HTR-8/SVneo (cell line): ENCODE measurements at places on chromosomes 16 and 17.

DNA sequence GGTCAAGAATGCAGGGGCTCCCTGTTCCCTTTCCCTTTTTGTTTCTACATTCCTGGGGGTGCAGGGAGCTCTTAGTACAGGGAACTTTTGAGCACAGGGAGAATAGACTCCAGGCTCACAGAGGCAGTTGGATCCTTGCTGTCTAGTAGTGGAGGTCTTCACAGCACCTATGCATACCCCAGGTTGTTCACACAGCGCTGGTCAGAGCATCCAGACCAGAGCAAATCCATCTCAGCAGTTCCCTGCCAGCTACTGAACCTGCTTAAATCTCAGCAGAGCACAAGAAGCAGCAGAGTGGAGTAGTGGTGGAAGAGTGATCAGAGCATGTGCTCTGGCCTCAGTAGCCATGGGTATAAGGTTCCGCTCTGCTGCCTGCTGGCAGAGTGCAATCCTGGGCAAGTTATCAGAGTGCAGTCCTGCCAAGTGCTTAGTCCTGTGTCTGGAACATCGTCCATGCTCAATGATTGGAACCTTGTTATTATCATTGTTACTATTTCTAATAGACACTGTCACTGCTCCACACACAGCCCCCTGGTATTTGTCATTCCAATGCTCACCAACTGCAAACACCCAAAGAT, 220.4 kb downstream of the CBLN1 start:
- DNase-seq = no peak

DNA sequence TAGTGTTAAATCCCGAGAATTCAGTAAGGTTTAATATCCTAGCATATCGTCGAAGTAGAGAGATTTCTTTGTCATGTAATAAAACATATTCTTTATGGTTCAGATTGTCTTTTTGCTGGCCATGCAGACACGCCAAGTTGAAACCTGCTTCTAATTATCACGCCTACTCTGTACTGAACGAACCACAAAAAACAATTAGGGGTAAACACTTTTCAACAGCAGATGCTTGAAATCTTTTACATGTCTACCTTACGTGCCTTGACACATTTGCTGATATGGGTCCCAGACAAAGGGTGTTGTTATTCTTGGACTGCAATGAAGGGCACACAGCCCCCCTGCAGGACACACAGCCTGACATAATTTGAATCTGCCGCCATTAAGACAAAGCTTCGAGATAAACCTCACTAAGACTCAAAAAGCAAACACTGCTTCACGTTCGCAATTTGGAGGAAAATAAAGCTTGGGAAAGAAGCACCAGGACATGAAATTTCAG, 13.3 kb downstream of the WIPI1 start:
- no peak for DNase-seq

DNA sequence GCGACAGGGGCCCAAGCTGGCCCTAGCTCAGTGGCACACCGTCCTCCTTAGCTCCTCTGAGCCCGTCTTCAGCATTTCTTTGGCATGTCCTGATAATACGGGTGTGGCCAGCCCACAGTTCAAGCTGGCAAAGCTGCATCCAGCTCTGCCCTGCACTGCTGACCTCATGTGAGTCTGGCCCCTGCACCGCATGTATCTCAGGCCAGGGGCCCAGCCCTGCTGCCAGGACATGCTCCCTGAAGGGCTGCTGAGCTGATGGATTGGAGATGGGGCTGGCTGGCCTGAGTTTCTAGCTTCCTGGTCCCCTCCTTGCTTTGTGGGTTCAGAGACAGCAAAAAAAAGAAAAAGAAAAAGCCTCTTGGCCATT, 2.4 kb downstream of the DOC2B start:
- DNase-seq = no peak

- no peak for DNase-seq
Observed at GRCh38 chr17:8693328-8693727, 51.3 kb downstream of the CCDC42 start.

DNA sequence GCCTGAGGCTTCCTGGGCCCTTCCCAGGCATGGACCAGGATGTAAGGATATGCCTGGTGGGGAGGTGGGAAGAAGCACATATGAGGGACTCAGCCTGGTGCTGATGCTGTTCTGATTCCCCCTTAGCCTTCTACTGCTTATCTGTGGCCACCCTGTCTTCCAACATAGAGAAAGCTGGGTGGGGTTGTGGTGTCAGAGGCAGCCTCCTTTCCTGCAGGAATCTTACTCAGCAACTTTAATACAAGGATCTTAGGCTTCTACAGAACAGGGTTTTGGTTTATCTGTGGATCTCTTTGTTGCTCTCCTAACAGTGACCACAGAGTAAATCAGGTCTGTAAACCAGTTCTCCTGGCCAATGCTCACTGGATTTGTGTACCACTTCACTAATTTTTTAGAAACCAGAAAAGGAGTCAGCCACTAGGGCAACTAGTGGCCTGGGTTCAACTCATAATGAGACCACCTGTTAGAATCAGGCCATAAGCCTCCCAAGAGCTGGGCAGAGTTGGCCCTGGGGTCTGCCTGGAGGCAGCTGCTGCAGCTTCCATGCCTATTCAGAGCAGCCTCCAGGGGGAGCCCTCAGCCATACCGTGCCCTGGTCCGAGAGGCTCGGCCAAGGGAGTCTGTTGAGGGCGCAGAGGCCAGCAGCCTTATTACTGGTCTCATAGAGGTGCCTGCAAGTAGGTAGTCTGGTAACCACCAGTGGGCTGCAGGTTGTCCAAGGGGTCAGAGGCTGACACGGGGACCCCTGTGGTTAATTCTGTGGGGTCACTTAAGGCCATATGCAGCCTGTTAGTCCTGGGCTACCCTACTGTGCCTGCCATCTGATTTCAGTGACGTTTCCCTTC, 7.1 kb downstream of the HAS3 start:
- peak; percentile 71 for DNase-seq

DNA sequence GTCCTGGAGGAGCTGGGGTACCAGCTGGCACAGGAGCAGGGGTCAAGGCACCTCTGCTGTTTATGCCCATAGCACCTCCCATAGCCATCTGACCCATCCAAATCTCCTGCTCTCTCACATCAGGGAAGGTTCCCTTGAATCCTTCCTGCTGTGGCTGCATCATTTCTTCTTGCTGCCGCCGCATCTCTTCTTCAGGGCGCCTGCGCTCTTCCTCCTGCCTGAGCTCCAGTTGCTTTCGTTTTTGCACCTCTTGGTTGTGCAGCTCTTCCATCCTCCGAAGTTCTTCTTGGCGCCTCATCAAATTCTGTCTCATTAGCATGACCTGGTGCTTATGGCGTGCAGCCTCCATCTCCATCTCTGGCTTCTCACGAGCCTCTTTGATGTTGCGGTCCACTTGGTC, 2.0 kb upstream of the NOB1 start:
- no peak for DNase-seq

- DNase-seq = no peak
Observed at GRCh38 chr17:8953156-8953885, 12.2 kb downstream of the PIK3R5 start.

DNA sequence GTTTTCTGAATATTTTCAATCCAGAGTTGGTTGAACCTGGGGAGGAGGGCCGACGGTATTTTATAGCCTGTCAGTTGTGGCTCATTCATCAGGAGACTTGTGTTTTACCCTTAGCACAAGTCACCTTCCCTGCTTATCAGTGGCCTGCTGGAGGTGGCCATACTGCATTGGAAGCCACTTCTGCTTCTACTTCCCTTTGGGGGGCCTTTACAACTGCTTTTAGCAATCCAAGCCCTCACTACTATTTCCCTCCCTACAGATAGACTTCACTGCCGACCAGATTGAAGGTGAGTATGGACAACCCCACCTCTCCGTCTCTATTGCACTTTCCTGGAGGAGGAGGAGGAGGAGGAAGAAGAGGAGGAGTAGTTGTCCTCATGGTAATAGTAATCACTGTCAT, 4.4 kb downstream of the MYL4 start:
- DNase-seq = no peak

DNA sequence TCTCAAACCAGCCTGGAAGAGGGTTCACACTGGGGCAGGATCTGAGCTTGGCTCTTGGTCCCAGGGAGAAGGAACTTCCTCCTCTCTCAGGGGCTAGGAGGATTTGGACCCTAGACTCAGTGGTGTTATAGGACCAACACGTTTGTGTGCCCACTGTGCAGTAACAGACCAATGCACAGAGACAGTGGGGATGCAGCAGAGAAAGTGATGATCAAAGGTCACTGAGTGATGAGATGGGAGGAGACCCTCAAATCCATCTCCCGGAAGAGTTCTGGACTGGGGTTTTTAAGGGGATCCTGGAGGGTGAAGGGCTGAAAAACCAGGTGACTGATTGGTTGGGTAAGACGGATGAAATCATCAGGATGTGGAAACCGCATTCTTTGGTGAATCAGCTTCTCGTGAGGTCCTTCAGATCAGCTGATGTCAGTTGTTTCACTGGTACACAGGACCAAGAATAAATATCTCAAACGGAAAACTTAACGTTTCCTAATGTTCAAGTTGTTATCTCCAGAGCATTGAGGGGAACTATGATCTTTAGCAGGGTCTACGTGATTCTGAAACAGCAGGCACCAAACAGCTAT, 3.3 kb upstream of the VAC14 start:
- DNase-seq = peak; percentile 51

- DNase-seq = no peak
Observed at GRCh38 chr17:1997927-1998742, 27.0 kb downstream of the RTN4RL1 start.

DNA sequence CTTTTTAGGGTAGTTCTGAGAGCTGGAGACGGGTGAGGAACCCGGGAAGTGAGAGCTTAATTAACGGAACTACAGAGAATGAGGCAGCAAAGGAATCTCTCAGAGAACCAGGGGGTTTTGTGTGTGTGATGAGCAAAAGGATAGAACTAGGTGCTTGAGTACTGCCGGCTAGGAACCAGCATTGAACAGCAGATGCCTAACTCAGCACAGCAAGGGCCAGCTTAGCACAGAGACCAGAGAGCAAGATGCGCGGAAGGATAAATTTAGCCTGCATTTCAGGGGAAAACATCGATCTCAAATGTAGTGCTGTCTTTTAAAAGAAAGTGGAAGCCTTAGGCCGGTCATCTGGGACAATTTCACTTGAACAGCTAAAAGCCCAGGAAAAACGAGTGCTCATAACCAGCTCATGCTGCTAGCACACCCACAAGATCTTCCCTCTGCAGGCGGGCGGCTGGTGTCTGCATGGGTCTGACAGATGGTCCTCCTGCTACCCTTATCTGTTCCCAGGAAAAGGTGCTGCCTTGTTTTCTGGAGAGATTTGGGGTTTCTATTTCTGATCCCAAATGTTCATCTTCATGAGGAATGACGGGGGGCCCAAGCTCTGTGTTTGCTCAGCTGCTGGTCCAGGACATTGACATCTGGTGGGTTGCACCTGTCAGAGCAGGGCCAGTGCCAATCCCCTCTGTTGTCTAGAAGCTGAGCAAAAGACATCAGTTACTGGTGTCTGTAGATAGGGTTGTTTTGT, 103.9 kb downstream of the SOCS1 start:
- DNase-seq = no peak

DNA sequence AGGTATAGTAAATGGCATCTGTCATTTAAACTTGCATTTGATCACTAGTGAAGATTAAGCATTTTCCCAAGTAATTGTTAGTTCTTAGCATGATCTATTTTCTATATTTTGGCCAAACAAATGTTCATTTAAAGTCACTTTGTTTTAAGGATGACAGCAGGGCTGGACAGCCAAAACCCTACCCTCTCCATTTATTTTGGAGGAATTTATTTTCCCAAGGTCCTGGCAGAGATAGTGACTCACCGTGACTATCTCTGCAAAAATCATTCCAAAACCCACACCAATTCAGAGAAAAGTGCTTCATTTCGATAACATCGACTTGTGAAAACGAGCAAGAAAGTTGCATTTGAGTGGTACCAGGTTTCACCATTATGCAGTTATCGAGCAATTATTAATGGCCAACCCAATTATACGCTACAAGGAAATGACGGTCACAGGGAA, 665 bp upstream of the AKAP1 start:
- DNase-seq = peak; percentile 28

- no peak for DNase-seq
Observed at GRCh38 chr17:5325851-5326250, 43.8 kb downstream of the RABEP1 start.

- DNase-seq = no peak
Observed at GRCh38 chr17:2379489-2380225, 21.2 kb downstream of the MNT start.

- DNase-seq = no peak
Observed at GRCh38 chr17:21072745-21073197, 30.0 kb upstream of the USP22 start.

DNA sequence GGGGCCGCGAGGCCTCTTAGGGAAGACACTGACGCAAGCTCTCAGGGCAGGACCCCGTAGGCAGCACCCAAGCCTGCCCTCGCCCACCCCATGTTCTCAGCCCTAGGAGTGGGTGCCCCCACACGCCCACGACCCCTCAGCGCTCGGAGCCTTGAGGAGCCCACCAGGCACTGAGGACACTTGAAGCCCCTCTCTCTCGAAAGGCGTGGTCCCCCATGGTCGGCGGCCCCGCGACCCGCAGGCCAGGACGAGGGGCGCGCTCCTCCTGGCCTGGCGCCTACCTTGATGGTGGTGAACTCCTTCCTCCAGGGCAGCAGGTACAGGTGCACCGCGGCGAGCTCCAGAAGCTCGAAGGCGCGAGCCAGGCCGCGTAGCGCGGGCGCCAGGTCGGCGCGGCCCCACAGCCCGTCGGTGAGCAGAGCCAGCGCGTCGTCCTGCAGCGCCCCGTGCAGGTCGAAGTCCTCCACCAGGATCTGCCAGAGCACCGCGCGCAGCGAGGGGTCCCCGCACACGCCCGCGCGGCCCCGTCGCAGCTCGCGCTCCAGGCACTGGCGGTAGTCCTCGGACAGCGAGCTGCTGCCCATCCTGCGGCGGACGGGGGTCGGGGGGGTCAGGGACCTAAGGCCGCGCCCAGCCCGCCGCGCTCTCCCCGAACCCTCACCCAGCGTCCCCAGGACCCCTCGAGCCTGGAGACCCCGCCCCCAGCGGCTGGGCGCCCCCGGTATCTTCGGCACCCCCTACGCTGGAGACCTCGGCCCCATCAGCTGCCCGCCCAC, 668 bp downstream of the SPATA2L start:
- DNase-seq = no peak

DNA sequence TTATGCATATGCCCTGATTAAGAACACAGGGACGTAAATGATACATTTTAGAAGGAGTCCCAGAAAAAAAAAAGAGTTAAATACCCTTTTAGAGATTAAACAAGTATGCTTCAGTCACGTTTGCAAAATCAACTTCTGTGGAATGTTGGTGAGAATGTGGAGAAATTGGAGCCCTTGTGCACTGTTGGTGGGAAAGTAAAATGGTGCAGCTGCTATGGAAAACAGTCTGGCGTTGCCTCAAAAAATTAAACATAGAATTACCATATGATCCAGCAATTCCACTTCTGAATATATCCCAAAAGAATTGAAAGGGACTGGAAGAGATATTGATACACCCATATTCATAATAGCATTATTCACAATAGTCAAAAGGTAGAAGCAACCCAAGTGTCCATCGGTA, 26.5 kb downstream of the RHBDL3 start:
- DNase-seq = no peak
